ENCODE measurements at places on chromosomes 3 and 15.
A peak's percentile ranks its signal among the peaks of the same experiment; 100 is the strongest.

GRCh38 chr3:124584552-124585391 lies 145.5 kb upstream of the UMPS start:
- DNase-seq = peak; percentile 4

DNA sequence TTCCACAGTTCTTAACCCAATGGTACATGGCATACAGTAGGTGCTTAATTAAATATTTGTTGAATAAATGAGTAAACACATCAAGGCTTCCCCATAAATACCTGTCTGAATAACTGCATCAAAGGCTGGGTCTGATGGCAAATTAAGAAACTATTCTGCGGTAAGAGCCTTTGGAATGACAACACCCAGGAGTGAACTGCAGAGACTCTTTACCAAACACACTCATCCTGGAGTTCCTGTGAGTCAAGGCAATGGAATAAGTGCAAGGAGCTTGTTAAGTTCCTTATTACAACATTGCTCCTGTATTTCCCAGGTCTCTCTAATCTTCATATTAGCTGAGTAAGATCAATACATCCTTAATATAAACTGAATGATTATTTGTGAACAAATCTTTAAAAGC lies 119.9 kb upstream of the STT3B start:
- DNase-seq = no peak

GRCh38 chr3:60631509-60631908 lies 619.7 kb downstream of the FHIT start:
- DNase-seq = no peak

DNA sequence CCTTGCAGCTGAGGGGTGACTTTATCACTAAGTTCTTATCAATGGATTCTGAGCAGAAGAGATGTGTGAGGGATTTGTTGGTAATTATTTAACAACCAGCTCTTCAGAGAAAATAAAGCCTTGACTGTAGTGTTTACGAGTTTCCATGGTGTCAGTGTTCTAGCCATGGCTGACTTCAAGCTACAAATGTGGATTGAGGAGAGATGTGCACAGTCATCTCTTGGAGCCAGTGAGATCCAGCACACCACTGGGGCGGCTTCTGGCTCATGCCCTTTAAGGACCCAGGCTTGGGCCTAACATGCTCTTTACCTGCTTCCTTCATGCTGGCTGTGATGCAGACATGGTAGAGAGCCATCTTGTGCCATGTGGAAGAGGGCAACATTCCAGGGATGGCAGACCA lies 145.6 kb upstream of the MRPS22 start:
- no peak for DNase-seq

GRCh38 chr3:73143821-73144237 lies 82.4 kb downstream of the EBLN2 start:
- no peak for DNase-seq

DNA sequence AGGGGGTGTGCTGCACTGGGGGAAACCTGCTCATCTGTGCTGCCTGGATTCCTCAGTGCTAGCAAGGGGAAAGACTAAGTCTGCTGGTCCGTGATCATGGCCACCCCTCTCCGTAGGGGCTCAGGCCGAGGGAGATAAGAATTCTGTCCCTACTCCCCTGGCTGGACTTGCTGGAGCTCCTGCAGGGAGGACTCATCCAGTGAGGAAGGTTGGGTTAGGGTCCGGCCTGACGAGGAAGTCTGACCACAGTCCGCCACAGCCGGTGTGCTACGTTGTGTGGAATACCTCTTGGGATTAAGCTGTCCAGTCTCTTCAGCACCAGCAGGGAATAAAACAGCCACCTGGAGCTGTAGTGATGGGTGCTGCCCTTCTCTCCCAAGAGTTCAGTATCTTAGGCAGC lies 1309.1 kb upstream of the CADM2 start:
- no peak for DNase-seq

All from T-helper 9 cell (primary cell).